Frontal cortex (tissue), 4 donors: ENCODE measurements at places on chromosomes 5 and 9.
A peak's percentile ranks its signal among the peaks of the same experiment; 100 is the strongest.

GRCh38 chr9:2017331-2018161 is 2.4 kb downstream of the SMARCA2 start:
- DNase-seq: peak; percentile 69

GRCh38 chr5:112232667-112233066 is 186.4 kb downstream of the EPB41L4A start:
- DNase-seq: no peak

DNA sequence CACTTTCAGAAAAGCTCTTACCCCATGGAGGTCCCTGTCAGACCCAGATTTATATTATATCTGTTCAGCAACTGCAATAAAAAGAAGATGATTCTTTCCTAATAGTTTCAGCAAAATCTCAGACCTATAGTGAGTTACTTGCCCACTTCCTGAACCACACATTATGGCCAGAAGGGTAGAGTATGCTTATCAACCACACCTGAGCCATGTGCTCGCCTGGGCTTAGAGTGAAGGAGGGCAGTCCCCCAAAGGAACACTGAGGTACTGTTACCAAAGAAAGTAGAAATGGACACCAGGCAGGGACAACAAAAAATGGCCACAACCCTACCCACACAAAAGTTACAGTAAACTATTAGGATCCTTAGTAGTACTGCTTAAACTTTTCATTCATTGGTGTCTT is 128.7 kb downstream of the ZNF608 start:
- no peak for DNase-seq

GRCh38 chr5:1513326-1514026 is 10.3 kb downstream of the LPCAT1 start:
- DNase-seq: no peak

GRCh38 chr5:177523711-177524538 is 7.2 kb upstream of the DDX41 start:
- DNase-seq: no peak

- no peak for DNase-seq
Observed at GRCh38 chr9:84975926-84976325, 306.4 kb downstream of the NTRK2 start.
